GM23338 (cell line): ENCODE measurements at places on chromosomes 5 and 9.

- DNase-seq, result no peak
Measured at GRCh38 chr9:37859043-37859442, 44.9 kb downstream of the SLC25A51 start.

DNA sequence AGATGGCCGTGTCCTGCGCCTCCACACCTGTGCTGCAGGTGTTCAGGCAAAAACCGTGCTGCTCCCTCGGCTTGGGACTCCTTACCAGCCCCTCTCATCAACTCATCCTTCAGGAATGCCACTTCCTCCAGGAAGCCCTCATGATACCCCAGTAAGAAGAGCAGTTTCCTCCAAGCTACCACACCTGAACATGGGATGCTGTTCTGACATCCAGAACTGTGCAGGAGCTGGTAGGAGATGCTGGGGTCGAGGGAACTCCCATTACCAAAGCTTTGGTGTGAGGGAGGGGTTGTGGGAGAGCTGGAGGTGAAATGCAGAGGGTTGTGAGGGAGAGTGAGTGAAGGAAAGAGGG, 18.9 kb downstream of the CARD19 start:
- DNase-seq, result no peak

- no peak for DNase-seq
Measured at GRCh38 chr9:93822229-93822628, 132.9 kb downstream of the BARX1 start.

DNA sequence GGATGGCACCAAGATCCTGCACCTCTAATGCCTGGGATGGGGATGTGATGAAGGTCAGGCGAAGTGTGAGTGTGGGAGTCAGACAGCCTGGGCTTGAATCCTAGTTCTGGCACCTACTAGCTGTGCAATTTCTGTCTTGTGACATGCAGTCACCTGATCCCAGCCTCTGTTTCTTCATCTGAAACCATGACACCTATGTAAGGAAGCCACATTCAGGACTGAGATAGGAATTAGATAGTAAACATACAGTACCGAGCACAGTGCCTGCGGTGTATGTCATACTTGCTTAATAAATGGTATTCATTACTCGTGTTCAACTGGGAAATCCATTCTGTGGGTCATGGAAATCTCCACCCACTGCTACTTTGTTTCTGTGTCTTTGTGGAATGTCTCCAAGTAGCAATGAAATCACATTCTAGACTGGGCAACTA, 140.6 kb upstream of the STC2 start:
- DNase-seq, result no peak

GRCh38 chr5:29351170-29351569, 1842.3 kb upstream of the CDH6 start:
- no peak for DNase-seq
